ENCODE measurements at places on chromosomes 13 and 19.

- no peak for DNase-seq
Measured at GRCh38 chr13:94620286-94620896, 18.7 kb downstream of the GPR180 start.

- DNase-seq, result no peak
Measured at GRCh38 chr13:51063909-51064308, 47.2 kb downstream of the C13orf42 start.

- DNase-seq, result no peak
Measured at GRCh38 chr13:29081697-29082440, 261.7 kb downstream of the MTUS2 start.

DNA sequence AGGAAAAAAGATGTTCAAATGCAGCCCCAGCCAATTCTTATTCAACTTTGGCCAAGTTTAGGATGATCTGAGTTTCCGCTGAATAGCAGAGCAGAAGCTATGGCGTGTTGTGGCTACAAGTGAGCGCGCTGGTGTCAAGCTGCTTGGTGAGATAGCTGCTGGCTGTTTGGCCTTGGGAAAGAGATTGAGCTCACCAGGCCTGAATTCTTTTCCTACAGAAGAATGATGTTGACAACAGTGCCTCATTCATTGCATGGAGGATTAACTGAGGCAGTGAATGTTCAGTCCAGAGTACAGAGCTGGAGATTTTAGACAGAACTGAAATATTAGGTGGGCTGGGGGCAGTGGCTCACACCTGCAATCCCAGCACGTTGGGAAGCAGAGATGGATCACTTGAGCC lies 31.5 kb upstream of the MAP3K10 start:
- DNase-seq, result no peak

DNA sequence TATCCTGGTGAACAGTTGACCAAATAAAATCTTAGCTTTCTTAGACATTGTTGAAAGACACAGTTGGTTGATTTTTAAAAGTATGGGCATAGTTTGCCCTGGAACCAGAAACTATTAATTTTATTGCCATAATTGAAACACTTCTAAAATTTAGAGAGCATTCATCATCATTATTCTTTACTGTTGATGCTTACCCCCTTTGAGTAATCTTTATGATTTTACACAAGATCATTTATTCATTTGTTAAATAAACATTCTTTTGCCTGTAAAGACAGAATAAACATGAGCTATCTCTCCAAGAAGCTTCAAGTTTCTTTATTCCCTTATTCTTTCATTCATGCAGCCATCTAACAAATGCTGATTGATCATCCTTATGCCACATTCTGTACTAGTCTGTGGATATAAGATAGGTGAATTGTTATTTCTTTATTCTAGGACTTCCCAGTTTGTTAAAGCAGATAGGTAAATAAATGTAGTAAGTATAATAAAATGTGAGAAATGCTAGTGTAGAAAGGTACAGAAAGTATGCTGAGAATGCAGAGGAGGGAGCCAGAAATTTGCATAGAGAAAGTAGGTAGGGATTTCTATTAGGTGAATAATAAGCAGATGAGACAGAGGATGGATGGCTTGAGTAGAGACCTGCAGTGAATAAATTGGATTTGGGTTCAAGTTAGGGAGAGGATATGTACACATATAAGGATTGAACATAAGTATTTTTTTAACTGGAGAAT lies 8.2 kb downstream of the SERTM1 start:
- no peak for DNase-seq

GRCh38 chr19:42423462-42424344 lies 3.5 kb downstream of the LIPE start:
- DNase-seq, result peak; percentile 84

GRCh38 chr19:7292950-7293761 lies 1.1 kb downstream of the INSR start:
- DNase-seq, result no peak

DNA sequence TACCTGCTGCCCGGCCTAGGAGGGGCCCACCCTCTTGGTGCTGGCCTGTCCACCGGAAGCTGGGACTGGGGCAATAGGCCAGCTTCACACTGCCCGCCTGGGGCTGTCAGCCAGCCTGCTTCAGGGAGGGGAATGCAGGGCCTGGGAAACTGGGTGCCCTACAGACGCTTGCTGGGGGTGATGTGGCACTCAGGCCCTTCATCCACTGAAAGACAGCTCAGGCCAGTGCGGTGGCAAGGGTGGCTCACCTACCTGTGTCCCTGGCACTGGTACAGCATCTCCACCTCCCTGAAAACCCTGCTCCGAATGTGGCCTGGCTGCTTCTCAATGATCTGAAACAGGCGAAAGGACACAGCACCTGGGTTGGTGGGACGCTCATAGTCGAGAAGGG lies 7.8 kb downstream of the MKNK2 start:
- no peak for DNase-seq

- DNase-seq, result no peak
Measured at GRCh38 chr13:79477968-79478367, 3.0 kb upstream of the NDFIP2 start.

- no peak for DNase-seq
Measured at GRCh38 chr13:47959468-47960247, 41.4 kb downstream of the SUCLA2 start.

DNA sequence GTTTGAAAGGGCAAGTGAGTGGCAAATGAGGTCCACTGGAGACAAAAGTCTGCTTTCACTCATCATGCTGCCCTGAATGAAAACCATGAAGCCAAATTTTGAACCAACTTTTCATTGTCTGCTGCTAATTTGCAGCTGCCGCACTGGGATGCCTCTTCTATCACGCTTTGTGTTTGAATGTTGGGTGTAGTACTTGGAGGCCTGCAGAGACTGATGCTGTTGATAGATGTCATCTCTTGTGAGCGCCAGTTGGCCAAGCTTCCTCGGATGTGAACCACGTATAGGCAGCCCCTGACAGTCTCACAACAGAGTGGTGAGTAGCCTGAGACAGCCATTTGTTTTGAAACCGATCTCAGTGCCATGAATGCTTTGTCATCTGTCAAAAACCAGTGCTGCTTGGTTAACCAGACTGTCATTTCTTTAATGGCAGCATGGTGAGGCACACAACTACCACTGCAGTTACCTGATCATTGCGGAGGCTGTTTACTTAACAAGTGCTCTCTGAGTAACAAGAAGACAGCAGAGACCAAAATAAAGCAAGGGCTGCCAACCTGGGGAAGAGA lies 31.2 kb upstream of the SLC10A2 start:
- DNase-seq, result no peak

DNA sequence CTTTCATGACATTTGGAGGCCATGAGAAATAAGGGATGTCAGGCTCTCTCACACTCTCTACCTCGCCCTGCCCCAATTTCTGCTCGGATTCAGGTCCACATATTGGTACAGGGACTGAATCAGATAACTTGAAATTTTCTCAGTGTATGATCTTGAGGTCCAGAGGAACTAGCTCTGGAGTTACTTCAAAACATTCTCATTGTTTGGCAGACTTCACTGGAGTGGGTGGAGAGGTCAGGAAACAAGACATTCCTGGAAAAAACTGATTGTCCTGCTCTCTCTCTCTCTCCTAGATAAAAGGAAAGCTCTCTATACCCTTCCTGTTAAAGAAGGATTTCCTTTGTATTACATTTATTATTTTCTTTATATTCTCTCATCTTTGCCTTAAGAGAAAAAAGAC lies 428.1 kb upstream of the DACH1 start:
- peak; percentile 15 for DNase-seq

GRCh38 chr19:37979547-37980082 lies 72.6 kb downstream of the SIPA1L3 start:
- DNase-seq, result no peak

GRCh38 chr19:40797963-40798682 lies 868 bp upstream of the EGLN2 start:
- no peak for DNase-seq

DNA sequence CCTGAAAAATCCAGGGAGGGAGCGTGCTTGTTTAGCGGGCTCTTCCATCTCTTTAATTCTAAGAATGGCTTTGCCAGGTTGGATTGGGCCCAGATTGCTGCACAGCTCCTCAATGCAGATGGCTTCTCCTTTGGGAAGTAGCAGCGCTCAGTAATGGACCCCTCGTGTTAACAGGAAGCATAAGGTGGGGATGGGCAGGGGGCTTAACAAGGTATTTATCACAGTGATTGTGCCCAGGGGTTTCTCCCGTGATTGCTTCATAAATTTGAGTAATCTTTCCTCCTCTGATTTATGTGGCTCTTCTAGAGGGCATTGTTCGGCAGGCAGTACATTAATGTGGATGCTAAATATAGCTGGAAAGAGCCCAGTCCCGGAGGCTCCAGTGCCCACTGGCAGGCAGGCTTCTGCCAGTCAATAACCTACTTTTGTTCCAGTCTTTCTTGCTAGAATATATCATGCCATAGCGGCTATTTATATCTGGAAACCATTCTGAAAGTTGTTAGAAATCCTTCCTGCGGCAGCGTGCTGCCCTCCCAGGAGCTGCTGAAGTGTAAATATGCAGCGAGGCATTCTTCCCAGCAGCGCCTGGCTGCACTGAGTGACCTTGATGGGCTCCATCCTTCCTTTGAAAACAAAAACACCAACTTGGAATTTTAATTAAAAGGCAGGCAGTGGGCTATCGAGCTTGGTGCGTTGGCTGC lies 65.0 kb downstream of the FGF9 start:
- no peak for DNase-seq

DNA sequence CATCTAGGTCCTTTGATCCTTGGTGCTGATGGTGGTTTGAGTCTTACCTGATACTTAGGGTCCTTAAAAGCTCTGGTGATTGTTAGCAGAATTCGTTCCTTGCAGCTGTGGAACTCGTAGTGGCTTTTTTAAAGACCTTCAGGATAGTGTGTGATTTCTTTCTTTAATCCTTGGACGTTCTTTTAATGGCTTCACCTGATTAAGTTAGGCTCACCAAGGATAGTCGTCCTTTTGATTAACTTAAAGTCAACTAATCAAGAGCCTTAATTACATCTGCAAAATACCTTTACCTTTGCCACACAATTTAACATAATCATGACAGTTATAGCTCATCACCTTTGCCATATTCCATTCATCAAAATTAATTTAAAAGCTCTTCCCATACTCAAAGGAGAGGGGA lies 1807.7 kb downstream of the OLFM4 start:
- no peak for DNase-seq

DNA sequence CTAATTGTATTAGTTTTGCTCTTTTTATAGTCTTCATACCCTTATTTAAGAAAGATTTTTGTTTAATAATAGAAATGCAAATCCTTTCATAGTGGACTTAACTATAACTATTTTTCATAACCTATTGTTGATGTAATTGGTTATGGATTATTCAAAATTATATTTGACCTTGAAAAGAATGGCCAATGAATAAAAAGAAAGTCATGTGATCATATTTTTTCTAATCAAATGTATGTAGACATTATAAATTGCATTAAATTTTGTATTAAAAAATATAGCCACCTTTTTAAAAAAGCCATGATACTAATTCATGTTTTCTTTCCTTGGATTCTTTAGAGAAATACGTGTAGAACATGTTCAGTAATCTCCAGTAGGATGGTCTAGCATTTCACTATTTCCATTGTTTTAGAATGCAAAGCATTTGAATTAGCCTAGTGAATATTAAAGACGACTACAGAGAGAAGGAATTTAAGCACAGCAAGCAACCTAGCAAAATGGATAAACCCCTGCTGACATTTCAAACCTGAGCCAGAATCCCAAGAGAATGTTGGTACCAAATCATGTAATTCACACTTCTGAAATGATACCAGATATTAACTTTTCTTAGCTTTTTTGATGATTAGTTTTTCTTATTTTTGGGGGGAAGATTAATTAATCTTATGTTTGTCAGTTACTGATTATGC lies 1297.4 kb upstream of the MIR17HG start:
- no peak for DNase-seq

DNA sequence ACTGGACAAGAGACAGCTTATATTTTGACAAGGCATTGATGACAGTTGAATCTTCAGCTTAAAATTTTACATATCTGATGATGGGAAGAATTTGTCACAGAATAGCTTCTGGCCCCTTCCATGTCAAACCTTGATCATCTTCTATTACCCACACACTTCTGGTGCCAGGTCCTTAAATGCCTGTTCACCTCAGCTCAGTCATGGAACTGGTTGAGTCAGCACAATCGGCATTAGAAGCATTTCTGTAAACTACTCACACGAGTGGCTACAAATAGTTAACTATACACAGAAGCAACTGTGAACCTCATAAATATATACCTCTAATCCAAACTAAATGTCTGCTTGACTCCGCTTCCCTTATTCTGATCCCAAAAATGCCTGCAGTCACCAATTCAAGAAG lies 161.2 kb downstream of the FOXO1 start:
- no peak for DNase-seq

- DNase-seq, result no peak
Measured at GRCh38 chr19:38223617-38224013, 407 bp downstream of the DPF1 start.

GRCh38 chr13:69418319-69418718 lies 689.3 kb upstream of the ATXN8OS start:
- no peak for DNase-seq

GRCh38 chr19:11806354-11807098 lies 7.5 kb upstream of the ZNF440 start:
- no peak for DNase-seq

GRCh38 chr19:43462785-43463380 lies 2.5 kb downstream of the LYPD3 start:
- DNase-seq, result no peak

DNA sequence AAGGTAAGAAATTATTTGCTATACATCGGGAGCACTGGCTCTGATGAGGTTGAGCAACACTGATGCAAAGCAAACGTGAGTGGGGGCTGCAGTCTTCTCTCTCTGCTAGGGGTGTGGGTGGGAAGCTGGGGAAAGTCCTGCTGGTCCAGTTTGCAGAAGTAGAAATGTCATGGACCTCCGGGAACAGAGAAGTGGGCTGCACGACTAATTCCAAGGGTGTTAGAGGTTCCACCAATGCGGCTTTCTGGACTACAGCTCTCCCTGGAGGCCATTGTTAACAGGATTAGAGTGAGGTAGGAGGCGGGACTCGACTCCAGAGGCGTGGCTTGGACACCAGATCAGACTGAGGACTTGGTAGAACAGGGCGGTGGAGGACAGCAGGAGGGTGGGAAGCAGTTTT lies 5.7 kb upstream of the FBXO27 start:
- DNase-seq, result peak; percentile 18

DNA sequence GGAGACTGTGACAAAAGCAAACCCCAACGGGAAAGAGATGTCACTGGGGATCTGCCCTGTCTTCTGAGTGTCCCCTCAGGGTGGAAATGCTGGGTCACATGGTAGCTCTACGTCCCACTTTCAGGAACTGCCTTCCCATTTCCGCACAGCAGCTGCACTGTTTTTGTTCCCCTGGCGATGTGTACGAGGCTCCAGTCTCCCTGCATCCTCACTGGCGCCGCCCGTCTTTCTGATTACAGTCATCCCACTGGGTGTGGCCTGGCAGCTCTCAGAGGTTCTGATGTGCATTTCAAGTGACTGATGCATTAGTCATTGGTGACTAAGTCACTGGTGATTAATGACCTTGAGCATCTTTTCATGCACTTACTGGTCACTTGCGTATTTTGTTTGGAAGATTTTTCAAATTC lies 21.2 kb downstream of the PCID2 start:
- DNase-seq, result peak; percentile 99

Data from stromal cell of bone marrow (primary cell).